ENCODE measurements at places on chromosomes 11 and 22. TPM values are rescaled to one million over a fixed set of nuclear protein-coding genes. Genes with fewer than 3 reads are reported as not detected.

GRCh38 chr11:102361086-102362031 lies 14.3 kb downstream of the BIRC2 start:
- H3K27ac ChIP-seq = peak overlapping the region; percentile 66
- DNase-seq = peak; percentile 8
- H3K4me1 ChIP-seq = peaks cover 40% of the 10 kb centered on the region
- H3K27me3 ChIP-seq = no peaks in the 10 kb centered on the region
- no peak overlapping the region for H3K4me3 ChIP-seq

GRCh38 chr11:122036493-122036892 lies 79.5 kb downstream of the BLID start:
- H3K4me1 ChIP-seq = no peaks in the 10 kb centered on the region
- H3K27me3 ChIP-seq = peaks cover 8% of the 10 kb centered on the region
- DNase-seq = no peak
- no peak overlapping the region for H3K4me3 ChIP-seq
- H3K27ac ChIP-seq = no peak overlapping the region

GRCh38 chr11:109421981-109422869 lies at the start of gene C11orf87:
Gene C11orf87, plus strand, starts transcription at chr11:109422190. Its CDS starts 1,444 bp downstream, at chr11:109423634.
- H3K4me1 ChIP-seq = no peaks in the 10 kb centered on the region
- peaks cover 49% of the 10 kb centered on the region for H3K27me3 ChIP-seq
- H3K36me3 ChIP-seq = peaks cover 2% of the 10 kb centered on the region
- no peak for DNase-seq
- H3K4me3 ChIP-seq = no peak within 1 kb of the TSS

DNA sequence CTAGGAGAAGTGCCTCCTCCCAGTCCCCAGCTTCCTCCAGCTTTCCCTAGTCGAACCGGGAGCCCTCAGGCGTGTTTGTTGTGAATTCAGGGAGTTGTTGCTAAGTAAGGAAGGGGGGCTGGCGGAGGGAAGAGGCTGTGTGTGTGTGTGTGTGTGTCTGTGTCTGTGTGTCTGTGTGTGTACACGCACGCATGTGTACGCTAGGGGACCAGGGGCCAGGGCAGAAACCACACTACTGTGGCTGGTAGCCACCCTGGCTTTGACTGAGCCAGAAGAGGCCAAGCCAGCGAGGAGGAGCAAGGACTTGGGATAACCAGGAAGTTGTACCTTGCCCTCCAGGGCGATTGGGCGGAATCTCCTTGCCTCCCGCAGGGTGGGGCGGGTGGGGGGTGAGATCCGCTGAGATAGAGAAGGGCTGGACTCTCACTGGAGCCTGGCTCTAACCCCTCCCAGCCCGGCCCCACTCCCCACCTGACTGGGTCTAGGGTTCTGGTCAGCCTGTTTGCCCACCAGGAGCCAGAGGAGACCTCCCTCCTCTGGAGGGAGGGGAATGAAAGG lies 7.5 kb downstream of the BCL9L start:
- H3K27me3 ChIP-seq = no peaks in the 10 kb centered on the region
- DNase-seq = peak; percentile 54
- H3K4me3 ChIP-seq = peak overlapping the region; percentile 92
- peaks cover 71% of the 10 kb centered on the region for H3K4me1 ChIP-seq
- peaks cover 9% of the 10 kb centered on the region for H3K36me3 ChIP-seq
- H3K27ac ChIP-seq = peak overlapping the region; percentile 100

DNA sequence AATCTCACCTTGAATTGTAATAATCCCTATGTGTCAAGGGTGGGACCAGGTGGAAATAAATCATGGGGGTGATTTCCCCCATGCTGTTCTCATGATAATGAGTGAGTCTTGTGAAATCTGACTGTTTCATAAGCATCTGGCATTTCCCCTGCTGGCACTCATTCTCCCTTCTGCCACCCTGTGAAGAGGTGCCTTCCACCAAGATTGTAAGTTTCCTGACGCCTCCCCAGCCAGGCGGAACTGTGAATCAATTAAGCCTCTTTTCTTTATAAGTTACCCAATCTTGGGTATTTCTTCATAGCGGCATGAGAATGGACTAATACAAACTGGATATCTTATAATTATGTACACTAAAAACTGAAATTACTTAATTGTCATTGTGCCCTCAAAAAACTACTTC lies 189.2 kb upstream of the API5 start:
- no peaks in the 10 kb centered on the region for H3K36me3 ChIP-seq
- no peak overlapping the region for H3K4me3 ChIP-seq
- no peak overlapping the region for H3K27ac ChIP-seq
- H3K4me1 ChIP-seq = no peaks in the 10 kb centered on the region
- no peak for DNase-seq

DNA sequence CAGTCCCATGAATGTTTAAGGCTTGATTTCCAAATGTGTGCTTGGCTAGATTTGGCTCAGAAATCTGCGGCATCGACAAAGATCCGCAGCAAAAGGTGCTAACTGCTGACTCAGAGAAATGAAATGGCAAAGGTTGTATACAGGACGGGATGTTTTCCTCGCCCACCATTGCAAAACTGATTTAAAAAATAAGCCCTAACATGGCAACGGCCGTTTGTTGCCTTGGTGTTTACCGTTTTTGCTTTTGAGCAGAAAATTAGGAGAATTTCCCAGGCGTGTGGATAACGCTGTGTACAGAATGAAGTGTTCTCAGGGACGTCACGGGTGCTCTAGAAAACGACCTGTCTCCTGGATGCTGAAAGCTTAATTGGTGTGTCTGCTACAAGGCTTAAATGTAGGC lies 70.2 kb downstream of the ARHGAP8 start:
- no peaks in the 10 kb centered on the region for H3K4me1 ChIP-seq
- no peak overlapping the region for H3K27ac ChIP-seq
- no peak for DNase-seq
- no peaks in the 10 kb centered on the region for H3K36me3 ChIP-seq
- H3K27me3 ChIP-seq = peaks cover 7% of the 10 kb centered on the region

GRCh38 chr11:93986716-93987115 lies 34.4 kb upstream of the HEPHL1 start:
- no peak for DNase-seq
- H3K4me3 ChIP-seq = no peak overlapping the region
- no peaks in the 10 kb centered on the region for H3K4me1 ChIP-seq
- no peaks in the 10 kb centered on the region for H3K36me3 ChIP-seq
- no peaks in the 10 kb centered on the region for H3K27me3 ChIP-seq
- no peak overlapping the region for H3K27ac ChIP-seq

DNA sequence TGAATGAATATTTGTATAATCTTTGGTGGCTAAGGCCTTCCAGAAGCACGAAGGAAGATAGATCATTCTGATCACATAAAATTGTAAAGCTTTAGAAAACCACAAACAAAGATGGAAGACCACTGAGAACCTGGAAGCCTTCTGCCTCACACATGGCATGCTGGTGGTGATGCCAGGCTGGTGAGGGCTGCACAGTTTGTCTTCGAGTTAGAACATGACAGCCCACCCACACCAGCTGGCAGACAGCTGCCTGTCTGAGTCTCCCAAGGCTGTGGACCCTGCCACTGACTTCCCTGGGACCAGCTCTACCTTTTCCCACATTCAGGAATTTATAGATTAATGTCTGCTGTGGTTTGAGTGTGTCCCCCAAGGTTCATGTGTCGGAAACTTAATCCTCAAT lies 48.8 kb upstream of the B3GAT1 start:
- H3K27ac ChIP-seq = no peak overlapping the region
- H3K4me3 ChIP-seq = no peak overlapping the region
- no peaks in the 10 kb centered on the region for H3K36me3 ChIP-seq
- DNase-seq = no peak

- no peaks in the 10 kb centered on the region for H3K27me3 ChIP-seq
- H3K4me3 ChIP-seq = no peak overlapping the region
Observed at GRCh38 chr11:57315491-57315890, 9.3 kb downstream of the TNKS1BP1 start.

DNA sequence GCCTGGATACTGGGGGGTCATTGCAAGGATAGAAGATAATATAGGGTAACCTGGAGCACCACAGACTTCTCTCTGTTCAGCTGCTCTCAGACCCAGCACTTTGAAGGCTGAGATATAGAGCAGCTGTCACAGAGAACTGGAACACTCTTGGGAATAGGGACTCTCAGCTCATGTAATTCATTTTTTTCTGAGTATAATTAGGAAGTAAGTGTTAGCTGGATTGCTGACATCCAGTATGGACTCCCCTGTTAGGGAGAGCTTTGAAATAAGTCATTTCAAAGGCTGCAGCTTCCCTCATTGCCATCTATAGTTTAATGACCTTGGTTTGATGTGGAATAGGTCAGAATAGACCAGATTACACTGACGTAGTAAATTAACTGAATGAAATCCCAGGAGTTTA lies 120.8 kb upstream of the POU2AF2 start:
- H3K27me3 ChIP-seq = no peaks in the 10 kb centered on the region
- H3K27ac ChIP-seq = no peak overlapping the region
- no peaks in the 10 kb centered on the region for H3K36me3 ChIP-seq
- DNase-seq = no peak
- no peaks in the 10 kb centered on the region for H3K4me1 ChIP-seq

DNA sequence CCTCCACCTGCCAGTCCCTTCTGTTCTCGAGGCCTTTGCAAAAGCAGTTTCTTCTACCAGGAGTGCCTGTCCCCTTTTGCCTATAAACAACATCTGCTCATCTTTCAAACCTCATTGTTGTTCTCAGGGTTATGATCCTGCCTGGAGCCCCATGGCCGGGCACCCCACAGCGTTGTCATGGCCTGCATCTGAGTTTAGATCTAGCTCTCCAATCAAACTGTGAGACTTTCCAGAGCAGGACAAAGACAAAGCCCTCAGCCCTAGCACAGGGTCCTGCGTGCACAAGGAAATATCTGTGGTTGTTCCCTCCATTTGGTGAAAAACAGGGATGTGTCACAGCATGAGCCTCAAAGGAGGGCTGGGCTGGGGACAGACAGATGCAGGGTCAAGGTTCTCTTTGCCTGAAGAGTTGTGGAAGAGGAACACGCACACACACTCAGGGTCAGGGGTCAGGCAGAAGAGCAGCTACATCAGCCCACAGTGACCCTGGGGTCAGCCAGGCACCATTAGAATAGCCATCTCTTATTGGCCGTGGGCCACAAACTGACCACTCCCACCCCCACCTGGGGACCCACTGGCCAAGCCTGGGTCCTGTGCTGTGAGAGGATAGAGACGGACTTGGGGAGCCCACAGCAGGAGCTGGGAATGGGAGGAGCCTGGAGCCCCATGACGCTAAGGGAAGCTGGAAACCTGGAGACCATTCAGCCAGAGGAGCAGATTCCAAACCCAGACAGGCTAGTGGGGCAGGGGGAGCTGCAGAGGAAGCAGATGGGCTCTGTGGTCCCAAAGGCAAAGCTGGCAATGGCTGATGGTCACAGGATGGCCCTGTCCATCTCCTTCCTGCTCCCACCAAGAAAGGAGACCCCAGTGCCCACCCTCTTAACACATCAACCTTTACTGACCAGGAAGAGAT lies 99.4 kb downstream of the PDE2A start:
- DNase-seq = no peak
- peaks cover 29% of the 10 kb centered on the region for H3K27me3 ChIP-seq
- H3K4me1 ChIP-seq = peaks cover 3% of the 10 kb centered on the region
- no peak overlapping the region for H3K4me3 ChIP-seq

- H3K4me1 ChIP-seq = peaks cover 24% of the 10 kb centered on the region
- peak overlapping the region; percentile 84 for H3K27ac ChIP-seq
- no peak for DNase-seq
- H3K27me3 ChIP-seq = no peaks in the 10 kb centered on the region
- peaks cover 13% of the 10 kb centered on the region for H3K36me3 ChIP-seq
Observed at GRCh38 chr11:72969894-72970335, 155.7 kb downstream of the ATG16L2 start.

GRCh38 chr11:69277074-69277809 lies 16.7 kb upstream of the MYEOV start:
- no peaks in the 10 kb centered on the region for H3K4me1 ChIP-seq
- H3K27ac ChIP-seq = no peak overlapping the region
- H3K27me3 ChIP-seq = no peaks in the 10 kb centered on the region
- no peak for DNase-seq
- no peaks in the 10 kb centered on the region for H3K36me3 ChIP-seq

DNA sequence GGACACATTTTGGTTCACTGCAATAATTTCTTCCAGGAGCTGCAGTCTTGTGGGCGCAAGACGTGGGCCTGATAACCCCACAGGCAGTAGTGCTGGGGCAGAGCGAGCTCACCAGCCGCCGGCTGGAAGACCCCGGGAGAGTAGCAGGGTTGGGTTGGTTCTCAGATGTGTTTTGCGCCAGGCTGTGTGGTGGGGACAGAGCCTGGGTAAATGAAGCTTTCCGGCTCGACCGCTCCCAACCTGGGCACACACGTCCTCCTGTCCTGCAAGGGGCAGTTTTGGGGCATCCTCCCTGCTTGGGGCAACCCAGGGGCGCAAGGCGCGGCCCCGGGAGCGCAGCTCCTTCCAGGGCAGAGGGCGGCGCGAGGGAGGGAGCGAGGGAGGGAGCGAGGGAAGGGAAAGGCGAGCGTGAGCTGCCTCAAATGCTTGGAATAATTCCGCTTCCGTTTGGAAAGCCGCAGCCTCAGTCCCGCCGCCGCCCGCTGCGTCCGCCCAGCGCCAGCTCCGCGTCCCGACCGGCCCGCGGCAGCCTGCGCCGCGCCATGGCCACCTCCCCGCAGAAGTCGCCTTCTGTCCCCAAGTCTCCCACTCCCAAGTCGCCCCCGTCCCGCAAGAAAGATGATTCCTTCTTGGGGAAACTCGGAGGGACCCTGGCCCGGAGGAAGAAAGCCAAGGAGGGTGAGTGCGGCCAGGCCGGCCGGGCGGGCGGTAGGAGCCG lies at the start of gene PARVA:
PARVA (plus strand) TSS at position 466 of the 718 bp plus-strand sequence; CDS start at position 543, 77 bp downstream.
- no peaks in the 10 kb centered on the region for H3K36me3 ChIP-seq
- peak within 1 kb of the TSS; percentile 69 for H3K4me3 ChIP-seq
- H3K27ac ChIP-seq = no peak within 1 kb of the TSS

- H3K27me3 ChIP-seq = peaks cover 23% of the 10 kb centered on the region
- no peaks in the 10 kb centered on the region for H3K4me1 ChIP-seq
- H3K36me3 ChIP-seq = no peaks in the 10 kb centered on the region
- H3K4me3 ChIP-seq = no peak overlapping the region
- no peak for DNase-seq
Observed at GRCh38 chr22:49264696-49265095, 563.0 kb downstream of the BRD1 start.

DNA sequence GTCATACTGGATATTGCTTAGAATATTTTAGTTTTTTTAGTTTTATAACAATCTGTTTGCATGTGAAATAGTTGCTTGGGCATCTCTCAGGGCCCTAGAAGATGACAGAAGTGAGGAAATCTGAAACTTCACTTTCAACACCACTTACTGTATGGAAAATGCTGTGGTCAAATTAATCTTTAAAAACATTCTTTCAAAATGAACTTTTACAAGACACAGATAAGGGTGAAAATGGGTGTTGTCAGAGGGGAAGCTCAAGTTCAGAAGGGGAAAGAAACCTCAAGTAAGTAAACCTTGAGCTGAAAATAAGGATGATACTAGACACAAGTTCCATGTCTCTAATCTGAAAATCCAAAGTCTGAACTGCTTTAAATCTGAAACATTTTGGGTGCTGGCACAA lies 1840.1 kb upstream of the RAG2 start:
- no peak overlapping the region for H3K27ac ChIP-seq
- DNase-seq = no peak
- no peaks in the 10 kb centered on the region for H3K27me3 ChIP-seq
- no peaks in the 10 kb centered on the region for H3K4me1 ChIP-seq

ARRB1 gene
- 25.6 TPM for total RNA-seq

ARL2 gene
- 114 TPM for total RNA-seq

CALCA gene
- total RNA-seq = 0.29 TPM

PRCP gene
- total RNA-seq = 30.8 TPM

EED gene
- total RNA-seq = 86.7 TPM

TMEM86A gene
- 0.25 TPM for total RNA-seq

MS4A12 gene
- not detected for total RNA-seq

CHCHD10 gene
- total RNA-seq = 224 TPM

CD81 gene
- 134 TPM for total RNA-seq

INPP5J gene
- total RNA-seq = 0.44 TPM
